Right lung (tissue), 10 donors: ENCODE measurements at places on chromosomes 3 and 15.

GRCh38 chr3:120177707-120178306 lies 83.6 kb upstream of the GSK3B start:
- no peak for DNase-seq

DNA sequence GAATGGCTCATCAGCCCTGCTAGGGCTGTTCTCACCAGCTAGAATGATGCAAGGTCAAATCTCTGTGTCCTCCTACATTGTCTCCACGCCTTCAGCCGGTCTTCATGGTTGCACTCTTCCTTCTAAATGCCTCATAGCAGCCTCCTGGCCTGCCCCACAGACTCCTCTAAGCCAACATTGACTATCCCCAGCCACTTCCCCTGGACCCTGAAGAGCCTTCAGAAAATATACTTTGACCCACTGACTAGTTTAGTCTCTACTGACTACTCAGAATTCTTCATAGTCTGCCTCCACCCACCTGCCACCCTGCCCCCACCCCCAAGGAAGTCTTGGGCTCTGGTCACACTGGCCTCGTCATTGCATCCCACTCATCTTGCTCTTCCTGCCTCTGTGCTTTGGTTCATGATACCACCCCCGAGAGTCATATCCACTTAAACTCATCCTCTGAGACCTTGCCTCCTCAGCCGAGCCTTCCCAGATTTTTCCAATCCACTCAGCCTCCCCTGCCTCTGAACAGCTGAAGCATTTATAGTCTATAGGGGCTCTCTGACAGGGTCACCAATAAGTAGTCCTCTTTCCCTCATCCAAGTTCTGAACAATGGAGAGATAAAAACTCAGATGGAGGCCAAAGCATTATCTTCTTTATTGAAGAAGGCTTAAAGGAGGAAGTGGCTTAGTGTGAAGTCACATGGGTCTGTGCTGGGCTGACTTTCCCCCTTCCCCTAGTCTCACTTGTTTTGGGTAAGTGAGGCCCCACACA lies 9.5 kb upstream of the DOCK3 start:
- DNase-seq: no peak

GRCh38 chr3:69738859-69739203 lies 433 bp upstream of the MITF start:
- DNase-seq: no peak

DNA sequence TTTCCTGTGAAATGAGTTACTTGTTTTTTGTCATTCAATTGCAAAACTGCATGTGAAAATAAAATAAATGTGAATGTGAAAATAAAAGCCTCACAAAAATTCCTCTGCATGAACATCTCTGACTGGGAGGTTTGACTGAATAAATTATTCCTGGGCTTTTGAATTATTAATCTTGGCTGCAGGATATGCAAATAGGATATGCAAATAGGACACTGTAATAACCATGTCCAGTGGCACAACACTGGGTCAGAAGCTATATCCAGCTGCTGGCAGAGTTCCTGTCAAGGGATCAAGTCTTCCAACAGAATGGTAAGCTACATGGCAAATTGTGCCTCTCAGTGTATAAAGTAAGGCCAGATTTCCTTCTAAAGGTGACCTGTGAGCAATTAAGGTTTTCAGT lies at the start of gene SUCNR1:
SUCNR1 (plus strand) TSS at position 246 of the 400 bp plus-strand sequence. CDS start 6,250 bp downstream, outside the sequence.
- DNase-seq: no peak

DNA sequence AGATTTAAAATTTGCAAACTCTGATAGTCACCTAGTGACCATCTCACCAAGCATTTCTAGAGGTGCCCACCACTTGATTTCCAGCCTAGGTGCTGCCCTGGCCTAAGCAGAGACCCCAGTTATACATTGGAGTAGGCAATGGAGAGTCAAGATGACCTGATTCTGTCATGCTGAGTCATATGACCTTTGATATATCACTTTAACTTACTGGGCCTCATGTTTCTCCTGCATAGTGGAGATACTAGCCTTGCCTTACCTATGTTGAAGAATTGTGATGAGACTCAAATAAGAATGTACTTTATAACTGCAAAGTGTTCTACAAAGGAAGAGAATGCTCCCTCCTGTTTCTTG lies 75.5 kb upstream of the XCR1 start:
- DNase-seq: no peak

- DNase-seq: no peak
Measured at GRCh38 chr15:80563372-80563997, 131.6 kb upstream of the ABHD17C start.

GRCh38 chr3:87805670-87806069 lies 253.1 kb downstream of the CGGBP1 start:
- no peak for DNase-seq

- DNase-seq: no peak
Measured at GRCh38 chr3:72613871-72614270, 234.4 kb downstream of the SHQ1 start.

GRCh38 chr15:62343397-62343796 lies 178.3 kb upstream of the C2CD4B start:
- no peak for DNase-seq

DNA sequence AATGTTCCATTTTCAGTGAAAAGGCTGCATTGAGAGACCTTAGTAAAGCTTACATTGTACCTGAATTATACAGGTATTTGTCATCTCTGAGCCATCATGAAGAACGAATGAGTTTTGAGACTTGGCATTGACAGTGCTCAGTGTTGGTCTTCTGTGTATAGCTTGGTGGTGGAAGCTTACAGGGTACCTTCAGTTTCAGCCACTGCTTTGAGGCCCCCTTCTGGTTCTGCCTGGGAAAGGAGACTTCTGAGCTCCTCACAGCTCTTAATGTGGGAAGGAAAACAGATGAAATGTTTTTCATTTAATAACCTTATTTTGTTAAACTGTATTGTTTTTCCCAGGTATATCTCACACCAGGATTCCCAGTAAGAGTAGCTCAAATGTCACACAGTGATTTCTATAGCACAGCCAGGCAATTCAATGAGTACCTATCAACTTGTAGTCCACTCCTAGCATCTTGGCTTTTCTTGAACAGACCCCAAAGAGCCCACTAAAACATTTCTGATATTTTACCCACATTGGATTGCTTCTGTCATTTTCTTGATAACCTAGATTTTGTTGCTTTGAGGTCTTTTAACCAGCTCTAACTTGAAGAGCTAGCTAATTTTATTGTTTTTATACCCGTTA lies 5.6 kb downstream of the SERPINI1 start:
- DNase-seq: no peak

DNA sequence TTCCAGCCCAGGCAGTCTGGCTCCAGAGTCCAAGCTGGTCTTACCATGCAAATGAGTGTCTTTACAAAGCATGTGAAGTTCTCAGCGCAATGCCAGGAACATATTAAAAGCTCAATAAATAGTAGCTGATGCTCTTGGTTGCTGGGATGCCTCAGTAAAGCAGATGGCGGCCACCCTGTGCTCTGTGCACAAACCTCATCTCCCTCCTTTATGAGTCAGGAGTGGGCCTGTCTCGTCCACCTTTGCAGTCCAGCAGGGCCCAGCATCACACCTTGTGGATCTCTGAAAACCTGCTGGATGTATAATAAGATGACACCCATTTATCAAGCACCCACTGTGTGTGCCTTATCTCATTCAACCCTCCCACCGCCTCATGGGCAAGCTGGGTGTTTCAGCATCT lies 42.7 kb downstream of the FAM174B start:
- no peak for DNase-seq

GRCh38 chr3:53815067-53815466 lies 31.2 kb downstream of the CHDH start:
- DNase-seq: no peak

DNA sequence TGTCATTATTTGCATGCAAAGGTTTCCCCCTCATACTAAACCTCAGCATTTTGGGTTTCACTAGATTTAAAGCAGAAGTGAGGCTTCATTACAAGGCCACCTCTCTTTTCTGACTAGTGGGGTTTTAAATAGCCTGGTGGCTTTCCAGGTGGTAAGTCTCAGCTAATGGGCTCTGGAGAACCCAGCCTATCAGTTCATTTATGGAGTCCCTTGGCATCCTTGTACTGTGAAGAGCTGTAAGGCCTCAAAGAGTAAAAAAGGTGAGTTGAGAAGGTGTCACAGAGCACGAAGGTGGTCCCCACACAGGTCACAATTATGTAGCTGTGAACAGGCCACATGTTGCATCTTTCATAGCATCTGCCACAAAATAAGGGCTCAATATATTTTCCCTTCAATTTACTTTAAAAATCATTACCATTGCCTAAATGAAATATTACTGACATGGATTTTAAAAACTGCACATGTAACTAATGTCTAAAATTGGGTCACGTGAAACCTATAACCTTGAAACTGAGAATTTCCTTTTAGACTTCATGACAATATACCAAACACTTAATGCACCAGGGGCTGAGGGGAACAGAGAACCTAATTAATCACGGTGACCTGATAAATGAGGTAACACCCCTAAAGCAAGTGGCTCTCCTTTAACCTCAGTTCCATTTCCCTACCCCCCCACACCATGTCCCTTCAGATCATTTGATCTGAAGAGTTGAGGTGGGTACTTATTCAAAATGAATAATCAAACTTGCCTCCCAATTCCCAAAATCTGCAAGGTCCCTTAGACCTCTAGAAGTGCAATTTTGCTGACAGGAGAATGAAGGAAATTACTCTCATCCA lies 1.3 kb downstream of the NGLY1 start:
- no peak for DNase-seq
